ENCODE measurements at places on chromosomes 1 and 21.

GRCh38 chr1:241142493-241142892, 214.5 kb downstream of the RGS7 start:
- DNase-seq, result no peak

GRCh38 chr21:45875881-45876280, 105.7 kb upstream of the COL6A1 start:
- no peak for DNase-seq

- no peak for DNase-seq
Observed at GRCh38 chr1:201686714-201687455, 142.1 kb upstream of the IPO9 start.

GRCh38 chr1:101000131-101000873, 25.3 kb downstream of the DPH5 start:
- DNase-seq, result no peak

DNA sequence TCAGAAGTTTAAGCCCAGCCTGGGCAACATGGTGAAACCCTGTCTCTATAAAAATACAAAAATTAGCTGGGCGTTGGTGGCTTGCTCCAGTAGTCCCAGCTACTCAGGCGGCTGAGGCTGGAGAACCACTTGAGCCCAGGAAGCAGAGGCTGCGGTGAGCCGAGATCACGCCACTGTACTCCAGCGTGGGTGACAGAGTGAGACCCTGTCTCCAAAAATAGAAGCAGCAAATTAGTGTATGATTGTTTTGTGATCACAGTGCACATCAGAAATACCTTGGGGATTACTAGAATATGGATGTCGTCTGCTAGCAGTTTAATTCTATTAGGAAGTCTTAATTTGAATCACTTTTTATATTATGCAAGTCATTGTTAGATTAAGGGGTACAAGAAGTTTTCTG, 59.0 kb downstream of the ZBTB17 start:
- DNase-seq, result no peak

DNA sequence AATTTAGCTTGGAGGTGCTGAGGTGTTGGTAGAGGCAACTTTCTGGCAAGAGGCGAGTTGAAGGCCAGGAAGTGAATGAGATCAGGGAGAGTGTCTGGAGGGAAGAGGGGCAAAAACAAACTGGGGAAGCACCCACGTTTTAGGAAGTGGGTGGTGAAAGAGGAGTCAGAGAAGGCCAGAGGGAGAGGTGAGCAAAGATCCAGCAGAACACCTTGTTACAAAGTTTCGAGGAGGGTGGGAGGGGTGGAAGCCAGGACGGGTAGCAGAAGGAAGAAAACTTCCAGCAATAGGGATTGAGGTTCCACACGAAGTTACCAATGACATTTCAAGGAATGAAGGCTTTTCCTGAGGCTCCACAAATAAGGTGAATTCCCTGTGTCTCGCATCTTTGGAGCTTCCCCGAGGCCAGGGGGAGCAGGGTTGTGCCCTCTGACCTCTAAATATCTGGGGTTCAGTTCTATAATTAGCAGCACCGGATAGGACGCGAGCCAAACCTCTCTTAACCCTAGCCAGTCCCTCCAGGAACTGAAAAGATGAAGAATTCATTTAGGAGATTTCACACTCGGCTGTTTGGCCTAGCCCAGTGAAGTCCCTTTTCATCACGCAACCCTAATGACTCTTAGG, 578 bp upstream of the SESN2 start:
- no peak for DNase-seq

GRCh38 chr1:27535386-27535785, 45.4 kb upstream of the WASF2 start:
- DNase-seq, result no peak

DNA sequence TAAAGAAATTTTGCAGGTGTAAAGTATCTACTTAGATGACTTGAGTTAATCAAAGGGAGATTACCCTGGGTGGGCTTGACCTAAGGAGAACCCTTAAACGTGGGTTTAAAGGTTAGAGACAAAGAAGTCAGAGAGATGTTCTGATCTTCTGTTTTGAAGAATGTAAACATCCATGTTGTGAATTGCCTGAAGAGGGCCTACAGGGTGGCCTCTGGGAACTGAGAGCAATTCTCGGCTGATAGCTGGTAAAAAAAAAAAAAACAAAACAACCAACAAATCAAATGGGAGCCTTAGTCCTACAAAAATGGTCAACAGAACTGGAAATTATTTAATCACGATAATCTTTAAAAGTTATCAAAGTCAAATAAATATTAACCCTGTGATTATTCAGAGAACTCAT, 89.4 kb upstream of the BCL10 start:
- DNase-seq, result no peak

GRCh38 chr1:64251971-64252370, 48.5 kb downstream of the UBE2U start:
- DNase-seq, result no peak

- no peak for DNase-seq
Observed at GRCh38 chr1:67213164-67213563, 46.9 kb downstream of the IL23R start.

- no peak for DNase-seq
Observed at GRCh38 chr1:174939775-174940545, 59.8 kb upstream of the CACYBP start.

DNA sequence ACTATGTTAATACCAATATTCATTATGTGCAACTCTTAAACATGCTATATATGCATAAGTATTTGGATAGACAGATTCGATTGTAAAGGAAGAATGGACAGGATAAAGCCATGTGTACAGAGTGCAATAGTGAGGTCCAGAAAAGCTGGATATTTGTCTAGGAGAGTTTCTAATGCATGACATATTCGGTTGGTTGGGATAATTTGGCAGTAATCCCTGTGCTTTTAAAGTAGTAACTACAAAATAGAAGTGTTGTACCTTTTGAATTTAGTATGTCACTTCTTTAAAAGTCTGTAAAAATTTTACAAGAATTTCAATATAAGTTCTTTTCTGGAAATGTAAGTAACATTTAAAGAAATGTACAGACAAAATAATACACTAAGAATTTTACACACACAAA, 774.5 kb downstream of the USP25 start:
- no peak for DNase-seq

DNA sequence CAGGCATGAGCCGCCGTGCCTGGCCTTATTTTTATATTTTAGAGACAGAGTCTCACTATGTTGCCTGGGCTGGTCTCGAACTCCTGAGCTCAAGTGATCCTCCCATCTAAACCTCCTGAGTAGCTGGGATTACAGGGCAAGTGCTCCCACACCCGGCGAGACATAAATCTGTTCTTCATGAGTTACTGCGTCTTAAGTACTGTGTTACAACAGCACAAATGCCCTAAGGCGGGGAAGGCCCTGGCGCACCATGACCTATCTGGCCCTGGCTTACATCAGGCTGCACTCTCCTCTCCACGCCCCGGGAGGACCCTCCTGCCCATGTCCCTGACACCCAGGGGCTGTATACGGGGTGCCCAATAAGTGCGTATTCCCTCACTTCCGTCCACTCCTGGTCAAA, 4.3 kb downstream of the GPR153 start:
- DNase-seq, result no peak

DNA sequence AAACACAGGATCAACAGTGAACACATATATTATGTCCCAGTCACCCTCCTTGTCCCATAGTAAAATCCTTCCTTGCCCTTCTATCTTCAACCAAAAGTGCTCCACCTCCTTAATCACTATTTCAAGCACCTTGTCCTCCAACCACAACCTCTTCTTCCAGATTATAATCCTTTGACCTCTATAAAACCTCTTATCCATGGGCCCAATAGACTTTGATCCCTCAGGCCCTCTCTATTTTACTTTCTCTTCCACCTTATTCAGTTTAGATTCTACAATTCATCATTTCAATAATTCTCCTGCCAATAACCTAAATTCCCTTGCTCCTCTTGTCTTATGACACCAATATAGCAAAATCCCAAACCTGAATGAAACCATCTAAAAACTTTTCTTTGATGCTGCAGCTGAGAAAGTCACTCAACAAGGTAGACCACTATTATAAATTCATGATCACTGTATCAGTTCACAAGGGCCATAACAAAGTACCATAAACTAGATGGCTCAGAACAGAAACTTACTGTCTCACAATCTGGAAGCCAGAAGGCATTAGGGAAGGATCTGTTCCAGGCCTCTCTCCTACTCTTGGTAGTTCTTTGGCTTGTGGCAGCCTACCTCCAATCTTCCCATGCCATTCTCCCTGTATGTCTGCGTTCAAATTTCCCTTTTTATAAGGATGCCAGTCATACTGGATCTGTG, 24.8 kb downstream of the EPS15 start:
- no peak for DNase-seq

GRCh38 chr1:64136752-64137411, 66.5 kb upstream of the UBE2U start:
- peak; percentile 35 for DNase-seq

GRCh38 chr1:67094191-67094590, 40.2 kb upstream of the SLC35D1 start:
- no peak for DNase-seq

- no peak for DNase-seq
Observed at GRCh38 chr1:93615582-93616150, 66.0 kb downstream of the BCAR3 start.

DNA sequence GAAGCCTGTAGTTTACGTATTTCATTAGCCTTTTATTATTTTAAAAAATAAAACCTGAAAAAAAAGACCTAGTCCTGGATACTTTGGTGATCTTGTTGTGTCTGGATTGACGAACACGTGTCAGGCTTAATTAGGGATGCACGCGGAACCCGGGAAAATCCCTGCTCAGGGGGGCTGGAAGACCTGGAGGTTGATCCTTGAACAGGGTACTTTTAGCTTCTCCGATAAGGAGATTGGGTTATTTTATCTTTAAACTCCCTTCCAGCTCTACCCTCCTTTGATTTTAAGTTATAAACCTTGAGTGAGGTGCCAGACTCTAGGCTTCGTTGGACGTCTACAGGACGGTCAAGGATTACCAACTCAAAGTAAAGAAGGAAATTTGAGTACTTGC, 552 bp upstream of the ZNF691 start:
- no peak for DNase-seq

- no peak for DNase-seq
Observed at GRCh38 chr1:37705399-37705798, 13.1 kb downstream of the CDCA8 start.

DNA sequence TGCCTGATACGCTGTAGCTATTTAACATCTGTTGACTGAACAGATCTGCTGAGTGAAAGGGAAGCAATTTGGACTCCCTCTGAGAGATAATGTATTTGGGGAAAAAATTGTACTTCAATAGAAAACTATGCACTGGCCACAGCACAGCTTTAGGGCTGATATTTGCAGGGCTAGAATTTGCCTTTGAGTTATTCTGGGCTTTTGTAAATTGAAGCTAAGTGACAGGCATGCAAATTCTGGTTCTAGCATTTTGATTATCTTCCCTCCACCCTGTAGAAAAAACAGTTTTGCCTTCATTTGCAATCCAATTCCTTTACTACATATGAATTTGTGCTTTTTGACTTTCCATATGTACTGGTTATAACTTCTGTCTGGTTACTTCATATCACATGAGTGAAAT, 7.9 kb downstream of the KYAT3 start:
- no peak for DNase-seq

GRCh38 chr1:185837711-185838110, 103.5 kb downstream of the HMCN1 start:
- DNase-seq, result no peak

- no peak for DNase-seq
Observed at GRCh38 chr1:101165532-101165931, 71.3 kb upstream of the S1PR1 start.

DNA sequence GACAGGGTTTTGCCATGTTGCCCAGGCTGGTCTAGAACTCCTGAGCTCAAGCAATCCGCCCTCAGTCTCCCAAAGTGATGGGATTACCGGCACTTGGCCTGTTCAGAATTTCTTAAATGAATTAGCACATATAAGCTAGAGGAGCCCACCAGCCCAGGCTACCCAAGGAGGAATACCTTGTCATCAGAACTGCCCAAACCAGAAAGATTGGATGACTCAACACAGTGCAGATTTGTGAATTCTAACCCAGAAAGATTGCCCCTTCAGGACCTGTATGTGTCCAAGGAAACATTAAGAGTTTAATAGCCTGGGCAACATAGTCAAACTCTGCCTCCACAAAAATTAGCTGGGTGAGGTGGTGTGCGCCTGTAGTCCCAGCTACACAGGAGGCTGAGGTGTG, 14.0 kb upstream of the LIN9 start:
- DNase-seq, result no peak

All from activated CD8-positive, alpha-beta memory T cell treated with anti-CD3 and anti-CD28 coated beads for 1 hour (primary cell).